HEK293T (cell line): ENCODE measurements at places on chromosomes 2 and 18.

DNA sequence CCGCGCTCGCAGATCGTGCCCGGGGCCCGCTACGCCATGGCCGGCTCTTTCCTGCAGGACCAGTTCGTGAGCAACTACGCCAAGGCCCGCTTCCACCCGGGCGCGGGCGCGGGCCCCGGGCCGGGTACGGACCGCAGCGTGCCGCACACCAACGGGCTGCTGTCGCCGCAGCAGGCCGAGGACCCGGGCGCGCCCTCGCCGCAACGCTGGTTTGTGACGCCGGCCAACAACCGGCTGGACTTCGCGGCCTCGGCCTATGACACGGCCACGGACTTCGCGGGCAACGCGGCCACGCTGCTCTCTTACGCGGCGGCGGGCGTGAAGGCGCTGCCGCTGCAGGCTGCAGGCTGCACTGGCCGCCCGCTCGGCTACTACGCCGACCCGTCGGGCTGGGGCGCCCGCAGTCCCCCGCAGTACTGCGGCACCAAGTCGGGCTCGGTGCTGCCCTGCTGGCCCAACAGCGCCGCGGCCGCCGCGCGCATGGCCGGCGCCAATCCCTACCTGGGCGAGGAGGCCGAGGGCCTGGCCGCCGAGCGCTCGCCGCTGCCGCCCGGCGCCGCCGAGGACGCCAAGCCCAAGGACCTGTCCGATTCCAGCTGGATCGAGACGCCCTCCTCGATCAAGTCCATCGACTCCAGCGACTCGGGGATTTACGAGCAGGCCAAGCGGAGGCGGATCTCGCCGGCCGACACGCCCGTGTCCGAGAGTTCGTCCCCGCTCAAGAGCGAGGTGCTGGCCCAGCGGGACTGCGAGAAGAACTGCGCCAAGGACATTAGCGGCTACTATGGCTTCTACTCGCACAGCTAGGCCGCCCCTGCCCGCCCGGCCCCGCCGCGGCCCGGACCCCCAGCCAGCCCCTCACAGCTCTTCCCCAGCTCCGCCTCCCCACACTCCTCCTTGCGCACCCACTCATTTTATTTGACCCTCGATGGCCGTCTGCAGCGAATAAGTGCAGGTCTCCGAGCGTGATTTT lies 7.6 kb downstream of the TBR1 start:
- no peak for DNase-seq

DNA sequence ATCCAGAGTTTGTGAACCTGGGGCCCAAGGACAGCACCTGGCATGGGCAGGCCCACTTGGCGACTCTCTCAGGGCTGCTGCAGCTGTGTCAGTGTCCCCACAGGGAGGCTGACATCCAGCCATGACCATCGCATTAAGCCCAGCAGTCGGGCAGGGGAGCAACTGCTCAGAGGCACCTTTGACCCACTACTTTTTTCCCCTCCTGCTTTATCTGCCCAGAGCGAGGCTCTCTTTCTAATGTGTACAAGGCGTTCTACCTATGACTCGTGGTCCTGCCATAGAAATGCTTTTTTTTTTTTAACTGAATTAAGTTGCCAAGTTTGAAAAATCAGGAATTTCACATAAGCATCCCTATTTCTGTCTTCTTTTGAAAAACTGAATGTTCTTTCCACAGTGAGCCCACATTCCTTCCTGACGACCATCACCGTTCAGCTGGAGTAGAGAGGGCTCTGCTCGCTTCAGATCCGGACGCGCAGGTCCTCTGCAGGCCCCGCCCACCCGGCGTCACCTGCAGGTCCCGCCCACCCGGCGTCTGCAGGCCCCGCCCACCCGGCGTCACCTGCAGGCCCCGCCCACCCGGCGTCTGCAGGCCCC lies 403 bp upstream of the CLUL1 start:
- DNase-seq, result peak; percentile 68

- no peak for DNase-seq
These were observed 15.6 kb downstream of the HRH4 start for GRCh38 chr18:24475926-24476589.

GRCh38 chr2:192123847-192124246 lies 70.9 kb downstream of the TMEFF2 start:
- no peak for DNase-seq

- peak; percentile 48 for DNase-seq
These were observed 243.0 kb downstream of the HDAC4 start for GRCh38 chr2:239157771-239158170.
